ENCODE measurements at places on chromosomes 4 and X. TPM values are rescaled to one million over a fixed set of nuclear protein-coding genes. Genes with fewer than 3 reads are reported as not detected.

Gene PAK3
- total RNA-seq = 0.27 TPM

Gene CFI
- total RNA-seq = 6.8 TPM

Gene CWH43
- not detected for total RNA-seq

Gene XG
- 0.63 TPM for total RNA-seq

Gene IGFBP7
- 698 TPM for total RNA-seq

Gene DDX60
- total RNA-seq = 5.3 TPM

Gene NEK1
- total RNA-seq = 15.5 TPM

Gene HS6ST2
- 0.19 TPM for total RNA-seq

Gene HEPH
- total RNA-seq = 26.2 TPM

Gene DCLK2
- total RNA-seq = 21.9 TPM

Gene MRPL1
- 50.8 TPM for total RNA-seq

Gene FAM50A
- 41.1 TPM for total RNA-seq

- no peak for DNase-seq
Observed at GRCh38 chr4:56622176-56622575, 58.9 kb downstream of the HOPX start.

DNA sequence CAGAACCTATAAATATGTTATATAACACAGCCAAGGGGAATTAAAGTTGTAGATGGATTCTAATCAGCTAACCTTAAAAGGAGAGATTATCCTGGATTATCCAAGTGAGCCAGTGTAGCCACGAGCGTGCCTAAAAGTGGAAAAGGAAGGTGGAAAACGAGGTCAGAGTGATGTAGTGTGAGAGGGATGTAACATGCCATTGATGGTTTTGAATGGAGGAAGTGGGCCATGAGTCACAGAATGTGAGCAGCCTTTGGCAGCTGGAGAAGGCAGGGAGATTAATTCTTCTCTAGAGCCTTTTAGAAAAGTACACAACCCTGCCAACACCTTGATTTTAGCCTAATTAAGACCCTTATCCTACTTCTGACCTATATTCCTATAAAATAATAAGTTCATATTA is 149.1 kb downstream of the SLC39A8 start:
- DNase-seq = no peak

GRCh38 chr4:53633608-53634007 is 42.3 kb upstream of the LNX1 start:
- no peak for DNase-seq

DNA sequence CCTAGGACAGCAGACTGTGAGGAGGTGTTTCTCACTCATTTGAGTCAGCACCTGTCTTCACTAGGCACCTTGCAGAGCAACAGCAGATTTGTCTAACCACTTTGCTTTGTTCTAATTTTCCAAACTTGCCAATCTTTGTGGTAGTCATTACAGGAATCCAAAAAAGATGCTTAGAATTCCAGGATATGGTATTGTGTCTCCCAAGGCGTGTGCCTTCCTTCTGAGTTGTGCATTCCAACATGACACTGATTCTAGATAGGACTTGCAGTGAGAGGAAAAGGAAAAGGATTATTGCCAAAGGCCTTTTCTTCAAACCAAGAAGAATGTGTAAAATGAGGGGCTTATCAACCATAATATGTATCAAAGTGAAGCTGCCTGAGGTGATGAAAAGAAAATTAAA is 126.2 kb downstream of the MAPK10 start:
- DNase-seq = no peak

- DNase-seq = no peak
Observed at GRCh38 chr4:122003335-122003734, 51.5 kb upstream of the TRPC3 start.

DNA sequence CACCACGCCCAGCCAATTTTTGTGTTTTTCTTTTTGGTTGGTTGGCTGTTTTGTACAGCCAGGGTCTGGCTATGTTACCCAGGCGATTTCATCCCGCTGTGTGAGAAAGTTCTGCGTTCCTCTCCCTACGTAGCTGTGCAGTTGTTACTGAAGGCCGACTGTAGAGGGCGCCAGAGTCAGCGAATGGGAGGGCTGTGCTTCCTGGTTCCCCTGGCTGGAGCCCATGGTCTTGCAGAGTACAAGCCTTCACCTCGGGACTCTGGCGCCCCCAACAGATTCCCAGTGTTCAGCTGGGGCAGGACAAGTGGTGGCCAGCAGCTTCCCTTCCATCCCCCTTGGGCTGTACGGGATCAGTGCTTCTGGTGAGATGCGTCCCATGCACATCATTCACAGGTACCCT is 5.6 kb upstream of the CT45A1 start:
- no peak for DNase-seq

DNA sequence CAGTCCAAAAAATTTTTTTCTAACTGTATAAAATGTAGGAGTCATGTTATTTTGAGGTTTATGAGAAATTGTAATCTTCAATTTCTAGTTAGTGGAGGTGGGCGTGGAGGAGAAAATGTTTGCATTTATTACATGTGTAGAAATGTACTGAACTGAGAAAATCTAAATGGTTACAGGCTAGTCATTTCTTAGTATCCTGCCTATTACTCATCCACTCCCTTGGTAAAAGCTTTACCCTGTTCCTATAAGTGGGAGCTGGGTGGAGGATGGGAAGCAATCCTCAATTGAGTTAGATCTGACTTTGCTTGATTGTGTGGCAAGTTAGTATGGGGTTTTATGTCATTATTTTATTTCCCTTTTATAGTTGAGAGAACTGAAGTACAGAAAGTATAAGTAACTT is 73.8 kb downstream of the POLA1 start:
- no peak for DNase-seq

GRCh38 chrX:24498975-24499374 is 33.9 kb downstream of the PDK3 start:
- DNase-seq = no peak

DNA sequence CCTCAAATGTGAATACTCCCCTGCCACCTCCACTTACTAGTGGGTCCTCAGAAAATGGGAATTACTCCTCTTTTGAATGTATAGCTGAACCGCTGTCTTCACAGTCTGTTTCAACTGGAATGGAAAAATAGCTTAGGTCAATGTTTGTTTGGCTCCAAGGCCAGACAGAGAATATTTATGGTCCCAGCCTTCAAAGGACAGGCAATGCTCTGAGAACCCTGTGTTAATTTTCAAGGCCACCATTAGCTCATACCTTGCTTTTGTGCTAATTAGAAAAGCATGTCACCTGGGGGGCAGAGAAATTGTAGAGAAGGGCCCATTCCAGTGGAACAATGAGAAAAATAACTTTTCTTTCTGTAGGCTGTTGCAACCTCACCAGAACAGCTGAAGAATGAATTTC is 4.6 kb upstream of the MORF4L2 start:
- no peak for DNase-seq

DNA sequence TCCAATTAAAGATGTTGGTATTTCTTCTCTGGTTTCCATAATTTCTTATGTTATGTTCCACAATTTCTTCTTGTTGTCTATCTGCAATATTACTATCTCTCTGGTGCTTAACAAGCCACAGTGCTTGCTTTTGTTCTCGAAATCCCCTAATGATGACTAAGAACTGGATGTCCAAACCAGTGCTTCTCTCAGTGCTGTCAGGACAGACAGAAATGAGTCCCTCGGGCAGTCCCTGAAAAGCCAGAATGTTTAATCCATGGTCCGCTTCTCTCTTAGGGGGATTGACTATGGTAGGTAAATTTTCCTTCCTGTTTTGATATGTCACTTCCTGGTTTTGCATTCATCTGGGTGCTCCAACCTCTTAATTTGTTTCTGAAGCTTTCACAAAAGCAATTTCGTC is 321.6 kb upstream of the PCDH10 start:
- no peak for DNase-seq

DNA sequence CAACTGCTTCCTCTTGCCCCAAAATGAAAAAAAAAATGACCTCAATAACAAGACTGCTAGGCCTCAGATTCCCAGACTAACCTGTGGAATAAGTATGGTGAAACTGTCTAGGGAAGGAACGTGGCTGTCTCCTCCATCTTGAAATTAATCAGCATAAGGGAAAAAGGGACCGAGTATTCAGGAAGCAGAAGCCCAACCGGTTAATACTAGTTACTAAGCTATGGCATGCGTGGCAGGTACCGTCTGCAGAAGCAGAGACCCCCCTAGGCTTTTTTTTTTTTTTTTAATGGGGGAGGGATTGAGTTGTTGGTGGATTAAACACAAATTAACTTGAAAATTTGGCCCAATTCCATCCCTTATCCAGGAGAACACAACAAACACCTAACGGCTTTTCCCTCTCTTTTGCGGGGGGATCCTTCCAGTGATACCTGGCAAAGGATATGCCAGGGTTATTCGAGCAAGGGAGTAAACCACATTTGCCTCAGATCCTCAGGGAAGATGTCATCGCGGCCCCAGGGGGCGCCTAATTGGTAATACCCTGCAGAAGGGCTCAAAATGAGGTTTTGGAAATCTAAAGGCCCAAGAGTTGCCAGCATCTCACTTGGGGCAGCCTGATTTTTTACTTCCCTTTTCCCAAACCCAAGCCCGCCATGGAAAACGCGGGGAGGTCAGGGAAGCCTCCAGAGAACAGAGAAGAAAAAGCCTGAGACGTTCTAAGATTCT is 893 bp downstream of the RLIM start:
- DNase-seq = no peak

DNA sequence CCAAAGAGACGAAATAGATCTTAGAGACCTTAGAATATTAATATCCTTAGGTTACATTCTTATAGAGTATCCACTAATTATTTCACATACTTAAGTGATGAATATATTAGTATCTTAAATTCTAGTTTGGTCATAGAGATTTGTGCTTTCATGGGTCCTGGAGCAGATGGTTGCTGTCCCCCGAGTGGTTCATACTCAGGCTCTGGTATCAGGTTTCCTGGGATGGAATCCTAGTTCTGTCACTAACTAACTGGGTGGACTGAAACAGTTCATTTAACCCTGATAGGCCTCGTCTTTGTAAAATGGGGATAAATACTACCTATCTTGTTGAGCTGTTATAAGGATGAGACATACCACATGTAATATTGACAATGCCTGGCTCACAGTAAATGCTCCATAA is 264.6 kb downstream of the TENM3 start:
- DNase-seq = no peak

DNA sequence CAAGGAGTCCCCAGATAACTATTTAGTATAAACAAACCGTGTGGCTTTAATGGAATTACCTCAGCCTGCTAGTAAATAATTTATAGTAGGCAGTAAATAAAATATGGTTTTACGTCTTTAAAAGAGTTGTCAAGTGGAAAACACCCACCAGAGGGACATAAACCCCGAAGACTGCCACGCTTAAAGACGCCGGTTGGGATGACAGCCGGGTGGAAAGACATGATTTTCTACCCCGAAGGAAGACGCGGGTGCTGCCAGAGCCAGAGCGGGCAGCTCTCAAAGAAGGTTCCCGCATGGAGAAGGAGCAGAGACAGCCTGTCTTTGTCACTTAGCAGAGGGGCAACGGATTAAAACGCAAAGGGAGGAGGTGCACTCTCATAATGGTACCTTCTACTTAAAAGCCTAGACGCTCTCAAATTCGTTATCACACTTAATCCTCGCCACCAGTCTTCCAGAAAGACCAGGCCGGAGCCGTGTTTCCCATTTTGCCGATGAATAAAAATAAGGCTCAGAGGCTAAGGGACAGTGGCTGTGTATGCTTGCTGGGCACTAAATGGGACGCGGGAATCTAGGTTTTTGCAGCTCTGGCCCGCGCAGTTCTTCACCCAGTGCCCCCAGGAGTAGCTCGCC is 140.5 kb upstream of the ZIC3 start:
- no peak for DNase-seq

GRCh38 chr4:128286474-128287058 is 1.0 kb downstream of the PGRMC2 start:
- DNase-seq = no peak

DNA sequence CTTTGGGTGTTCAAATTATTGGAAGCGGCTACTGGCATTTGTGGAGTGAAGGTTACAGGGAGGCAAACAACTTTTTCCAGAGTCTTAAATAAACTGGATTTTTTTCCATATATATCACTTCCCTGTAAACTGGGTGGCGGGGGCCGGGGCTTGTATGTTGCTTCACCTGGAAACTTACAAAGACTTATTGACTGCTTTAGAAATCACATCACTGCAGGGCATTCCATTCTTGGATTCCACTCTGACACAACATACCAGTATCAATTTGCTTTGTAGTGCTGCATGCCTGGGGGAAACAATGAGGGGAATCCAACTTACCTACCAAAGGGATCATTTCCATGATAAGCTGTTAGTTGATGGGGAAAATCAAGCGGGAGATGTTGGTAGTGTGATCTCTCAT is 21.7 kb upstream of the FAM156A start:
- no peak for DNase-seq

DNA sequence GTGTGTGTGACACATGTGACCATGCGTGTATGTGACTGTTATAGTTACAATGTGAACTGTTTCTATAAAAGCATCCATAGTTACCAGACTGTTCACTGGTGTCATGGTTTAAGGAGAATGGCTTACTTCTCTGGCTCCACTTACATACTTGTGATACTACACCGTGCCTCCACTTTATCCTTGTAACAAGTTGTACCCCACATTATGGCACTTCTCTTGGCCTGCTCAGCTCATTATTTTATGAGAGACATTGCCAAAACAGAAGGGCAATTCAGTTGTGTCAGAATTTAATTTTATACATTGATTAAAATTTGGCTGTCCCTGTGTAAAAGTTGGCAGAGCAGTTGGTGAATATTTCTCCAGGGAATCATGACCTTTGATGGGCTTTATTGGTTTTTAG is 62.4 kb upstream of the TBC1D14 start:
- no peak for DNase-seq

DNA sequence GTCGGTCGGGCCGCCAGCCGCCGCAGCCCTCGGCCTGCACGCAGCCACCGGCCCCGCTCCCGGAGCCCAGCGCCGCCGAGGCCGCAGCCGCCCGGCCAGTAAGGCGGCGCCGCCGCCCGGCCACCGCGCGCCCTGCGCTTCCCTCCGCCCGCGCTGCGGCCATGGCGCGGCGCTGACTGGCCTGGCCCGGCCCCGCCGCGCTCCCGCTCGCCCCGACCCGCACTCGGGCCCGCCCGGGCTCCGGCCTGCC is 213 bp downstream of the NFKB1 start:
- DNase-seq = no peak

- no peak for DNase-seq
Observed at GRCh38 chr4:168923526-168924194, 86.4 kb downstream of the CBR4 start.

- DNase-seq = no peak
Observed at GRCh38 chr4:57445686-57446085, 335.5 kb upstream of the IGFBP7 start.

DNA sequence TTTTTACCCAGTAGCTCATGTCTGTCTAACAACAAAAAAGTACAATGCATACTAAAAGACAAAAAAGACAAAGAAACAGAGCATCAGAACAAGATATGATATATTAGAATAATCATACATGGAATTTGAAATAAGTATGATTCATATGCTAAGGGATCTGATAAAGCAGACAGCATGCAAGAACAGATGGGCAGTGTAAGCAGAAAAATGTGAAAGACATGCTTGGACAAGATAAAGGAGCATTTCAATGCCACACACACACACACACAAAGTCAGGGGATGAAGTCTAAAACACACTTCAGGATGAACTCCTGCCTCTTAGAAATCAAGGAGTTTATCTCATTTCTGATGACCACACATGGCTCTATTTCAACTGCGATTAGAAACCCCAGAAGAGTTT is 649.6 kb upstream of the NDST4 start:
- DNase-seq = no peak
